ENCODE measurements at places on chromosomes 1 and 21.

- DNase-seq = no peak
These were observed 55.7 kb downstream of the XCL2 start for GRCh38 chr1:168488138-168488537.

GRCh38 chr1:21258331-21259134 is 31.7 kb downstream of the ECE1 start:
- DNase-seq = no peak

DNA sequence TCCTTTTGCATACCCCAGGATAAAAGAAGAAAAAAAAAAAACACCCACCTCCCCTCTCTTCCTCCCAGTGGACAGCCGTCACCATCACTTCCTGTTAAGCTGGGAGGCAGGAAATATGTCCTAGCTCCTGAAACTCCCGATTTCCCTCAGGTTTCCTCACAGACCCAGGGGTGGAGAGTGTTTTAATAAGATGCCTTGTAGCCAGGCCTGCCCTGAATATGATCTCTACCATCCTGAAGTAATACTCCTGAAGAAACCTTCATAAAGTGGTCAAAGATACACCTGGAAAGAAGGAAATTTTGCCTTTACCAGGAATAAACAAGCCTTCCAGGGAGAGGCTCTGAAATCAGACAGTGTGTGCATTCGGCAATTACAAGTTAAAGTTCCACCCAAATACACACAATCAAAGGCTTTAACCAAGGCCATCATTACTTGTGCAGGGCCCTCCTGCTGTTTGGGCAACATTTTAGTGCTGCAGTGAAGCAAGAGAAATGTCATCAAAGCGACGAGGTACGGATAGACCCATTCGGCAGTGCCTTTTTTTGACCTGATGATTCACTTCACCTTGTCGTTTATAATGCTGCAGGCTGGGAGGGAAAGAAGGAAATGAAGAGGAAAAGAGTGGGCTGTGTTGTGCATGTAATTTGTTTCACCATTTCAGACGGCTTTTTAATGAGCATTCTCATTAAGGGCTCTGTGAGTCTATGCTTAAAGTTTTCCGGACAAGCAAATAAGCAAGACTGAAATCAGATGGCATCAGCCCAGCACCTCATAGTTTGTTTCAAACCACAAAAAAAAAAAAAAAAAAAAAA is 41.0 kb upstream of the RASAL2 start:
- no peak for DNase-seq

GRCh38 chr1:202280595-202280994 is 61.1 kb downstream of the UBE2T start:
- DNase-seq = no peak

DNA sequence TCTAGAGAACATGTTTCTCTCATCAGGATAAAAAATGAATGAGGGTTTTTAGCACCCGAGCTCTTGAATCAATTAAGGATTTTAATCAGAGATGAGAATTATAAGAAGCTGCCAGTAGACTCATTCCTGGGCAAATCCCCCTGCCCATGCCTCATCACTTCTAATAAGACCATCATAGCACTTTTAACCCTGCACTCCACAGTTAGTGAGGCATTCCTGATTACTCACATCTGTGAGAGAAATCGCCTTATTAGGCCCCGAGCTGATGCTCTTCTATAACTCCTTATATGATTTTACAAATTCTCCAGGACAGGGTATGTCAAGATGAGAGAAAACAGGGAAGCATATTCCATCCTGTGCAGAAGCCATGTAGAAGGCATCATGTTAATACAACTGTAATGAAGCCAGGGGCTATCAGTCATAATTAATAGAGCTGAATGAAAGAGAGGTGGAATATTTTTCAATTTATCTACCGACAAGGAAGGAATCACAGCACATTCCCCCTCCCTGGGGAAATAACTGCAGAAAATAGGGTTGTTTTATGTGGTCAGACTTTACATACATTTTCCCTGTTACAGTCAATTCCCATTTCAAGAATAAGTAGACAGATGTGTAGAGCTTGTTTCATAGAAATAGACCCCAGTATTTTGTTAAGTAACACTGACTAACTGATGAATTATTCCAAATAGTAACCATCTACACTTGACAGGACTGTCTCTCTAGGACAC is 272.7 kb downstream of the HHIPL2 start:
- no peak for DNase-seq

DNA sequence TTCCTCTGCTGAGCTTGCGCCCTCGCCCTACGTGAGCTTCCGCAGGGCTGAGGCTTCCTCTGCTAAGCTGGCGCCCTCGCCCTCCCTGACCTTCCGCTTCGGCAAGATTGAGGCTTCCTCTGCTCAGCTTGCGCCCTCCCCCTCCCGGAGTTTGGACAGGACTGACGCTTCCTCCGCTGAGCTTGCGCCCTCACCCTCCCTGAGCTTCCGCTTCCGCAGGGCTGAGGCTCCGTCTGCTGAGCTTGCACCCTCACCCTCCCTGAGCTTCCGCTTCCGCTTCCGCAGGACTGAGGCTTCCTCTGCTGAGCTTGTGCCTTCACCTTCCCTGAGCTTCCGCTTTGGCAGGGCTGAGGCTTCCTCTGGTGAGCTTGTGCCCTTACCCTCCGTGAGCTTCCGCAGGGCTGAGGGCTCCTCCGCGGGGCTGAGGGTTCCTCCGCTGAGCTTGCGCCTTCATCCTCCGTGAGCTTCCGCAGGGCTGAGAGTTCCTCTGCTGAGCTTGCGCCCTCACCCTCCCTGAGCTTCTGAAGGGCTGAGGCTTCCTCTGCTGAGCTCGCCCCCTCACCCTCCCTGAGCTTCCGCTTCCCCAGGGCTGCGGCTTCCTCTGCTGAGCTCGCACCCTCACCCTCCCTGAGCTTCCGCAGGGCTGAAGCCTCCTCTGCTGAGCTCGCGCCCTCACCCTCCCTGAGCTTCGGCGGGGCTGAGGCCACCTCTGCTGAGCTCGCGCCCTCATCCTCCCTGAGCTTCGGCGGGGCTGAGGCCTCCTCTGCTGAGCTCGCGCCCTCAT is 753.6 kb upstream of the TPTE start:
- DNase-seq = no peak

DNA sequence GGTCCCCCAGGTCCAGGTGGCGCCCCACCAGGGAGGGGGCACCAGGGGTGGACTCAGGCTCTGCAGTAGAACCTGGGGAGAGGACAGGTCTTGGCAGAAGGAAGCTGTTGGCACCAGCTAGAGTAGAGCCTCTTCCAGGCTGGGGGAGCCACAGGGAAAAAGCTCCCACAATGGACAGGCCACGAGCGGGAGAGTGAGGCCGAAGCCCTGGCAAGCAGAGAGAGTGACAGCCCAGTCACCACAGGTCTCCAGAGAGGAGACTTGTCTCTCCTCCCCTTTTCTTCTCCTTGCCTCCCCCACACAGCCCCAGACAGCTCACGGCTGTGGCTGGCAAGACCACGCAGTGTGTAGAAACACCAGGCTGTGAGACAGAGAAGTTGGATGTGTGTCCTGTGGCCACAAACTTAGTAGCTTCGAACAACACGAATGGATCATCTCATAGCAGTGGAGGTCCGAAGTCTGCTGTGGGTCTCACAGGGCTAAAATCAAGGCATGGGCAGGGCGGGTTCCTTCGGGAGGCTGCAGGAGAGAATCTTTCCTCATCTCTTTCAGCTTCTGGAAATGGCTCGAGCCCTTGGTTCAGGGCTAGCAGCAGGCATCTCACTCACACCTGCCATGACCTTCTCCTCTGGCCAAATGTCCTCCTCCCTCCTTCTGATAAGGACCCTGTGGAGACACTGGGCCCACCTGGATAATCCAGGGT is 3.3 kb downstream of the KRTAP12-4 start:
- no peak for DNase-seq

GRCh38 chr21:17777072-17777765 is 41.9 kb downstream of the C21orf91 start:
- DNase-seq = no peak

- DNase-seq = no peak
These were observed 8.7 kb downstream of the SLAMF7 start for GRCh38 chr1:160747717-160748116.

DNA sequence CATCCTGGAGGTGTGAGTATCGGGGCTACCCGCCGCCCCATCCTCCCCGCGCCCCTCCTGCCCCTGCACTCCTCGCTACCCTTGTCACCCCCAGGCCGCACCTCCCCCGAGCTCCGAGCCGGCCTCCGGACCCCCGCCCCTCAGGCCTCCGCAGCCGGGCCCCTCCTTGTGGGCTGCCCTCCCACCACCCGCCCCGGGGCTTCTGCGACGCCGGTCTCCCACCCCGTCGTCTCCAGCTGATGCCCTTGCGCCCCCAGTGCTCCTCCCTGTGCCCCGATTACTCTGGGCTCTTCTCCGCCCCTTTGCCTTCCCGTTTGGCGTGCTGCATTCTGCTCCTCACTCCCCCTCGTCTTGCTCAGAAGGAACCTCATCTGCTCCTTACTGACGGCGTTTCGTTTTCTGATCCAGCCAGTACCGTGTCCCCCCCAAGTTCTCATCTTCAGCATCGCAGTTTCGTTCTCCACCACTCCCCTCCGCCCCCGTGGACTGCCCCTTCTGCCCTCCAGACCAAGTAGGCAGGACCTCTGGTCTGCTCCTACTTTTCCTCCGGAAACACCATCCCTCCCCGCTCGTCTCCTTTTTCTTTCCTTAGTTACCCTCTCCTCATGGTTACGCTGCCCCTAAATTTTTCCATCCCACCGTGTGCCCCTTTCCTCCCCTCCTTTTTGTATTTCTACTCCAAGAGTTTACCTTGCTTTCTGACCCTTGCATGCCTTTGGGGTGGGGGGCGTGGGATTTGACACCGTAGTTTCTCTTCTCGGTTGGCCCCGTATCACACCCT is 841 bp downstream of the SNX27 start:
- no peak for DNase-seq

DNA sequence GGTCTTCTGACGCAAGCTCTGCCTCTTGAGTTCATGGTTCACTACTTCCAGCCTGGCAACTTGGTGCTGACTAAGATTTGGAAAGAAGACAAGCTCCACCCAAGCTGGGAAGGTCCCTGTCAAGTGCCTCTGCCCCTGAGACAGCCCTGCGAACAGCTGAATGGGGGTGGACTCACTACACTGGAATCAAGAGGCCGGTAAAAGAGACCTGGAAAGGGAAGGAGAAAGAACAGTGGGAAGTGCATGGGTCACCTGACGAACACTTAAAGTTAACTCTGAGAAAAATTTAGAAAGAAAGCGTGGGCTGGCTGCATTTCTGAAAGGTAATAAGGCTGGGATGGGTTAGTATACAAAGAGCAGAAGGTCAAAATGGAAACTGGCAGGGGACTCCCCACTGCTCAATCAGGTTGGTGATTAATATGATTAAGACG is 26.1 kb upstream of the ZNF496 start:
- no peak for DNase-seq

DNA sequence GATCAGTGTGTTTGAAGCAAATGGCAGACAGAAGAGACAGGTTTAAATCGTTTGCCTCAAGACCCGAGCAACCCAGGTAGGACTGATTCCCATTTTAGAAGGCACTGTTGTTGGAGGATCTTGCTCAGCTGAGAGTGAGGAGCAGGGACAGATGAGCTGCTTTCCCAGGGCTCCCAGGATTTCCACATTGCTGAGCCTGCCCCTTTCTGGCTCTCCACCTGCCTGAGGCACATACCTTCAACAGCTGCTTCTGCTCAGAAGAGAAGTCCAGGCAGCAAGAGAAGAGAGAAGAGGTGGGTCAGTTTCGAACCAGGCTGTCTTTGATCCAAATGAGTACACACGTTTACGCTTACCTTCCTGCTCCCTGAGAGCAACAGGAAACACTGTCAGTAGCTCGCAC is 5.7 kb downstream of the TNNT2 start:
- no peak for DNase-seq

- DNase-seq = no peak
These were observed 35.0 kb downstream of the INAVA start for GRCh38 chr1:200929530-200930278.

- no peak for DNase-seq
These were observed 92.2 kb downstream of the OSBPL9 start for GRCh38 chr1:51708911-51709760.

- DNase-seq = no peak
These were observed 46.4 kb upstream of the ADGRL4 start for GRCh38 chr1:79052829-79053449.

DNA sequence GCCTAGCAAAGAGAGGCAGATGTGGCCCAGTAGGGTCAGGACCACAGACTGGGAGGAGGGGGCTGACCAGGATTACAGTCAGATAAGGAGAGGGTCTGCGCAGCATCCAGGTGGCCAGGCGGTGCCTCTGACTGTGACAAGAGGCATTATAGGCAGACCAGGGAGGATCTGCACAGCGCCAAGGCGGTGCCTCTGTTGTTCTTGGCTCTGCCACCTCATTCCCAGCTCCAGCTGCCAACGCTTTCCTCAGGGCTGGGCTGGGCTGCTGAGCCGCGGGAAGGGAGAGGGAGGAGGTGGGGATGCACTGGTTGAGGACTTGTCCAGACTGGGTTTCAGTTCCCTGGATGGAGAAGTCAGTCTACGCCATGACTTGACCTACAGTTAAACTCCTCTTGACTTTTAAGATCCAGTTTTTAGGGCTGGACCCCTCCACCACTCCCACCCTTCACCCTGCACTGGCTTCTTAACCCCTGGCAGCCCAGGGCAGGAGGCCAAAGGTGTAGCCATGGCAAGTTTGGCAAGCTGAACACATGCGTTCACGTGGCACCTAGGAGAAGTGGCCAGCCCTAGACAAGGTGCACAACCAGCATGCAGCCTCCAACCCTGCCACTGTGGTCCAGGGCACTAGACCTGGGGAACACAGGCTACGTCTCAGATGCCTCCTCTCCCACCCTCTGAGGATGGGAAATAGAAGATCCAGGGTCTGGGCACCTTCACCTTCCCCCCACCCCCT is 4.5 kb upstream of the CRABP2 start:
- DNase-seq = no peak

DNA sequence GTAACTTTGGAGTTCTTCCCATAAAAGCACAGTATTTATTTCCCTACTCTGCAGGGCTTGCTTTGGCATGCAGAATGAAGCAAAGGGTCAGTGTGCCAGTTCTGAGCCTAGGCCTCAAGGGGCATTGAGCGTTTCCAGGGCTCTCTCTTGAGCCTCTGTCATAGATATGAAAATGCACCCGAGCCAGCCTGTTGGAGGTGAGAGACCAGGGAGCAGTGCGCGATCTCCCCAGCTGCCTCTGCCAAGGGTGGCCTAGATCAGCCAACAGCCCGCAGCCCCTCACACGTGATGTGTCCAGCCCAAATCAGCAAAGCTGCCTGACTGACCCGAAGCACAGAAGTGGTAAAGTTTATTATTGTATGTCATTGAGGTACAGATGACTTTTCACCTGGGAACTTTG is 63.7 kb downstream of the TENT5C start:
- DNase-seq = no peak

- no peak for DNase-seq
These were observed 22.6 kb downstream of the MIS18A start for GRCh38 chr21:32256251-32256650.

Measured in cerebellar nuclear complex (tissue), 1 donor.